ENCODE measurements at places on chromosomes 5 and 9.

GRCh38 chr5:76085243-76085579 is 2.0 kb downstream of the SV2C start:
- DNase-seq, result no peak

- no peak for DNase-seq
Measured at GRCh38 chr9:71814226-71814625, 45.9 kb upstream of the CEMIP2 start.

DNA sequence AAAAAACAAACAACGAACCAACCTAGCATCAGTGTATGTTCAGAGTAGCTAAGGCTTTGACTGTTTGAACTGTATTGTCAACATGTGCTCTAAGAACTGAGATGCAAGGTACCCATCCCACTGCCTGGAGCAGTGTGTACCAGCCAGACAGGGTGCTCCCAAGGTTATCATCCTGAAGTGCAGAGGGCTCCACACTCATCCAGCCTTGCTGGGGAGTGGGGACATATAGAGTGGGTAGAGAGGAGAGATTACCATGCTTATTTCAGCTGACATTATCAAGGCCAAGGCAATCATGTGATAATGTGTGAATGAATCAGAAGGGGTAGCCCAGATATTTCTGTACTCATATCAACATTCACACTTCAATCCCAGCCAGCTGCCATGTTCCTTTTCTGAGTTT is 68.7 kb upstream of the ZNF622 start:
- no peak for DNase-seq

GRCh38 chr5:119816055-119816454 is 186.7 kb downstream of the FAM170A start:
- DNase-seq, result no peak

DNA sequence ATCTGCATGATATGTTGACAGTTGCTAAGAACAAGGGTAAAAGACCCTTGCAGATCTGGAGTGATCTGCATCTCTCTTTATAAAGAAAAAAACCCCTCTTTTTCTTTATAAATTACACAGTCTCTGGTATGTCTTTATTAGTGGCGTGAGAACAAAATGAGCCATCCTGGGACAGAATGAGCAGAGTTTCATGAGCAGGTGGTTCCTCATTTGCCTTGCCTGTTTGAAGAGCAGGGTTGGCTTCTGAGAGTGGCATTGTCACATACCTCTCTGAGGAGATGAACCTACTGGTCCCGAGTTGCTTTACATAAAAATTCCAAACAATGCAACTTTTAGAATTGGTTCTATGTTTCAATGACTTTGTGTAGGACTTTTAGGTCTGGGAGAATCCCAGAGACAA is 94.3 kb downstream of the INSYN2B start:
- DNase-seq, result no peak

GRCh38 chr5:31937703-31938102 is 236.4 kb downstream of the GOLPH3 start:
- no peak for DNase-seq

- DNase-seq, result no peak
Measured at GRCh38 chr5:113250341-113250953, 184.3 kb downstream of the TSSK1B start.

DNA sequence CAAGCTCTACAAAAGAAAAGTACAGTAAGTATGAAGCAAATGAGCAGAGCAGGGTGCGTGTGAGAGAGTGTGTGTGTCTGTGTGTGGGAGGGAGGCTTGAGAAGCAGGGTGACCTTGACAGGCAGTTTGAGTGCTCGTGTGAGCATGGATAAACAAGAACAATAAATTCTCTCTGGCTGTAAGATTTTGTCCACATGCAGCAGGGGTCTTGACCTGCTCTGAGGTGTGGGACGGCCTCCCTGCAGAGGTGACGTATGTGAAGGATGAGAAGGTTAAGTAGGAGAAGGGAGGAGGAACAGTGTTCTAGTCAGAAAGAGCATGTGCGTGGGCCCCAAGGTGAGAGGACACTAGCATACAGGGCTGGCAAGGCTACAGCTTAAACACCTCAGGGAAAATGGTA is 49.0 kb downstream of the SPTLC1 start:
- DNase-seq, result no peak

DNA sequence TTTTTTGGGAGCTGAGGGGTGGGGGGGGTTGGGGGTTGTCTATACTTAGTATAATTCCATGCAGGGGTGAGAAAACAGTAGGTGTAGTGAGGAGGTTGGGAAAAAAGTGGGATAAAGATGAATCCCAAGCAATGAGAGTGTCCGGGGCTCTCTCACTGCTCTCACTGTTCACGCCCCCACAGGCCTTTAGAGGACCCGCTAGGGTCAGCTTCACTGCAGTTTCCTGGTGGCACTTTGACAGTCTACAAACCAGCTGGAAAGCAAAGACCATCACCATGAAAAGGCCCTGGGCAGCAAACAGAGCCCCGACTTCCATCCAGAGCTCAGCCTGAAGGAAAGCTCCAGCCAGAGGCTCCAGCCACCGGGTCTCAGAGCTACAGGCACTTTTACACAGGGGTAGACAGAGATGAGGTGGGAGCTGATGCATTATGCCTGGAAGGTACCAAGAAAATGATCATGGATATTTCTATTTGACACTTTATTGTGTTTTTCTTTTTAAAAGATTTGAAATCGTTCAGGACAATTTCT is 355.1 kb downstream of the ADAMTS6 start:
- no peak for DNase-seq

DNA sequence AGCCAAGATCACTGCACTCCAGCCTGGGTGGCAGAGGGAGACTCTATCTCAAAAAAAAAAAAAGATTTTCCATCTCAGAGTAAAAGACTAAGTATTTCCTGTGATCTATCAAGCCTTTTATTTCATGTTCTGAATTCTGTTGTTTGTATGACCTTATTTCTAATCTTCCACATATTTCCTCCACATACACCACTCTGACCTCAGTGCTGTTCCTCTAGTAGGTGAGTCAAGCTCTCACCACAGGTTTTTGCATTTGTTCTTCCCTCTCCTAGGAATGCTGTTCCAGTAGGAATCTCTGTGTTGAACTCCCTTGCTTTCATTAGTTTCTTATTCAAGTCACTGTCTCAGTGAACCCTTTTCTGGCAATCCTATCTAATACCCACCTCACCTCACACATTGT is 68.1 kb downstream of the INVS start:
- DNase-seq, result no peak

DNA sequence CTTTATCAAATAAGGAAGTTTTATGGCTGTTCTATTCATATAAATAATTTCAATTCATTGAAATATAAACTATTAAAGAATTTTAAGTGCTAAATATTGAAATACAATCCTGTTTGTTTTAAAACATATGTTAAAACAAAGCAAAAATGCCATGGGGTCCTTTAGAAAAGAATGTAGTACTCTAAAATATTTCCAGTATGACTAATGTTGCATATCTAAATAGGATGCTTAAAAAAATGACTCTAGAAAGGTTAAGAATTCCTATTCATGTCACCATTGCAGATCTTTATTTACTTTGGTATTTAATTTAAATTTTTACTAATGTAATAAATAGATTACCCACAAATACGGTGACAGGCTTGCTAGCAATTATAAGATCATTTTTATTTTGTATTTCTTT is 132.3 kb downstream of the ZNF608 start:
- no peak for DNase-seq

DNA sequence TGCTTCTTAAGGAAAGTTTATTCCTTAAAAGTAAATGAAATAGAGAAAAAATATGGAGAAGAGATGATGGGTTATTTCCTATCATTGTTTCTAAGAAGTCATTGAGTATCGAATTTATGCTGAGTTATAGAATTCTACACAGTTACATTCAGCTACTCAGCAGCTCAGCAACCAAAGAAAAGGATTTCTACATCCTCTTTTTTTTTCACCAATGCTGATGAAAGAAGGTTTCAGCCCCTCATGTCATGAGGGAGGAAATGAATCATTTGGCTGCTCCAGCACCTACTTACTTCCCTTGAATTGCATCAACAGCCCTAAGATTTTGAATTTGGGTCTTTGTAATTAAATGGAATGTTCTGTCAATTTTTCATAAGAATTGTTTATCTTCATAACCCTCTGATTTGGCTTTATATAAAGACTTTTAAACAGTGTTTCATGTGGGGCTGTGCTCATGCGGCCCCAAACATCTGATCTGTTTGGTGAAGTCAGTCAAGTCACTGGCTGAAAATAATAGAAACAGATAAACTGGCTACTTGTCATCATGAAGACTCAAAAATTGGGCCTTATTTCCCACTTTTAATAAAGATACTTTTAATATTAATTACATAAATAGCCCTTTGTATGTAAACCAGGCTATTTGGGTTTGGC is 18.5 kb upstream of the SNX2 start:
- no peak for DNase-seq

DNA sequence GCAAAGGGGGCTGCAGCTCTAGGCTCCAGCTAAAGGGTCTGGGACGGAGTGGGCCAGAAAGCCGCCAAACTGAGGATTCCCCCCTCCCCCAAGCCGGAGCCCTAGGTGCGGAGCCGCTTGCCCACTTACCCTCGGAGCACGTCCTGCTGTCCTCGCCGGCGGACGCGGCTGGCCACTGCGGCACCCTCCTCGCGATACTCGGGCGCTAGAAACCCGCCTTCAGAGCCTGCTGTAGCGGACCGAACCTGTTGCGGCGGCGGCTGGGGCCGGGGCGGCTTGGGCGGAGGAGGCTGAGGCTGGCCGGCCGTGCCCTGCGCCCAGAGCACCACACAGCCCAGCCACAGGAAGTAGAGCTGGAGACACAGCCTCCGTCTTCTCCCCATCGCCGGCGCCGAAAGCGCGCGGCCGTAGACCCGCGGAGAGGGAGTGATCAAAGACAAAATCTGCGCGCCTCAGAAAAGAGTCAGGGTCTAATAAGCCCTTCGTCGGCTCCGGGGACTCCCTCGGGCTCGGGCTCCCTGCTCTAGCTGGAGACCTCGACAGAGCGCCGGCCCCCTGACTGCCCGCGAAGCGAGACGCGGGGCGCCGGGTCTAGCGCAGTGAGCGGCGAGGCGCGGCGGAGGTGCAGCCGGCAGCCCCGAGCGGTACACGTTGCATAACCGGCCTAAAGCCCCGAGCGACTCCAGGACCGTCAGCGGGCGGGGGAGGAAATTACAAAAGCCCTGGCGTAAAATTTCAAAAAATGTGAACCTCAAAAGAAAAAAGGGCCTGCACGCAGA is 635 bp downstream of the FBN2 start:
- DNase-seq, result no peak

GRCh38 chr9:137788561-137789294 is 88.9 kb upstream of the CACNA1B start:
- no peak for DNase-seq

GRCh38 chr9:69970001-69970533 is 73.6 kb upstream of the MAMDC2 start:
- DNase-seq, result no peak

DNA sequence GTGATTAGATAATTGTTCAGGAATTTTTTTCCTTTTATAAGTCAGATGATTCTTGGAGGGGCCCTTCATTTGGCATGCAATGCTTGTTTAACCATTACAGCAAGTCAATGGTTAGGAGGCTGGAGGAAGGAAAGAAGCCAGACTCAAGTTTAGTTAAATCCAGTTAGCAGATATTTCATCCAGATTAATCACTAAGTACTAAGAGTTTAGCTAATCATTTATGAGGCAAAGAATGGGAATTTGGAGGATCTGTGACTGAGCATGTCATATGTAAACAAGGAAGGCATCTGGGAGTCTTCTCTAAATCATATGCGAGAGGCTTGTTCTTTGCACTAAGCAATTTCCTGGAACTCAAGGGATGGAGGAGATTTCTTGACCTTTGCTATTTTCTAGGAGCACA is 145.3 kb upstream of the SGCD start:
- DNase-seq, result no peak

DNA sequence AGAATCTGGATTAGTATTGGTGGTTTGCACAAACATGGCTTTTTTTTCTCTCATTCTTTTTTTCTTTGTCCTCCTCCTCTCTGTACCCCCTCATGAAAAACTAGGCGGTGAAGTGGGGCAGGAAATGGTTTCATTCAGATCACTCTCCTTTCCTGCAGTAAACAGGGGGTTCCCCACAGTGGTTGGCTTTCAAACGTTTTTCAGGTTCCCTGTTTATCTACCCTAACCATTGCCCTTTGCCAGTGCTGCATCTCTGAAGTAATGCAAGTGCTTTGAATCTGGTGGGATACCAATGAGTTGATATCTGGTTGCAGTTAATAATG is 29.8 kb downstream of the NR4A3 start:
- DNase-seq, result no peak

GRCh38 chr9:118059484-118060278 is 355.5 kb downstream of the TLR4 start:
- DNase-seq, result no peak

DNA sequence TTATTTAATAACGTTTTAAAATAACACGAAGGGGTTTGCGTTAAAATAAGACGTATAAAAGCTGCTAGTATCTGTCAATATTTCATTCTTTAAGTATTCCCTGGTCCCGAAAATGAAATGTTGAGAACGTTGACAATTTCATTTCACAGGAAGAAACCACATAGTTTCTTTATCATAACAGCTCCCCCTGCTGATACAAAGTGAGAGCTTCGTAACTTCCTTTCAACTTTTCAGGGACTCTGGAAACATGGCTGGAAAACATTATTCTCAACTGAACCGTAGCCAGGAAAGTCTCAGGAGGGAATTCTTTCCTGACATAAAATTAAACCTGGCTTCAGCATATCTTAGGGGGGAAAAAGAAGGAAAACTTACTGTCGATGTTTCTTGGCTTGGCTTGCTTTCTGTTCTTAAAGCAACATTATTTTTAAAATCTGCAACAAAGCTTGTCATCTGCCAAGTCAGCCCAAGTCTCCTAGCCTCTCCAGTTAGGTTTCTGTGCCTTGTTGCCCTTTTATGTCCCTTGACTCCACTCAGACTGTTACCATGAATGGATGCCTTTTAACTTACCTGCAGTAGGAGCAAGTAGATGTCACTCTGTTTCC is 122.9 kb upstream of the DAB2 start:
- DNase-seq, result no peak

DNA sequence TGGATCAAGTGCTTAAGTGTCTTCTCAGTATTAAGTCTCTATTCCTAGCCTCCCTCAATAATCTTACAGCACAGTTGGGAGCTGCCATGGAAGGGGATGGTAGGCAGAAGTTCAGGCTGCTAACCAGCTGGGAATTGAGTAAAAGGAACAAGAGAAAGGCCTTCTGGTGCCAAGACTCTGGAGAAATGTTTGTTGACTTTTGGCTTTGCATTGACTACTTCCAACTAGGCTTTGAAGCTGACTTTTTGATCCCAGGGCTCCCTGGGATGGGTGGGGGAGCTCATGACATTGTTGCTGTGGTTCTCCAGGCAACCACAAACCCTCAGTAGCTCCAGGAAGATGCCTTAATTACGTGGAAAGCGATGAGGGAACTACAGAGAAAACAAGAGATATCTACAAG is 85.2 kb upstream of the HTR4 start:
- DNase-seq, result no peak

DNA sequence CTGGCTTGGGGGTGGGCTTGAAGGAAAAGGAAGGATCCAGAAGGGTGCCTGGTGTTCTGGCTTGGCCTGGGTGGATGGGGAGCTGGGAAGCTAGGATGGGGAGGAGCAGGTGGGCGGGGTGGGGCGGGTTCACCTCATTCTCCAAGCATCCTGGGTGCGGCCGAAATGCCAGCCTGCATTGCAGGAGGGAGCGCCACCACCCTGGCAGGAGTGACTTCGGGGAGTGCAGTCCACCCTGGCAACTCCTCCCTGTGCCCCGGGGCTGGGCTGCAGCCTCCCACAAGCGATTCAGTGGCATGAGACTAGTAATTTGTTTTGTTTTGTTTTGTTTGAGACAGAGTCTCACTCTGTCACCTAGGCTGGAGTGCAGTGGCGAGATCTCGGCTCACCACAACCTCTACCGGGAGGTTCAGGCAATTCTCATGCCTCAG is 5.5 kb downstream of the TTC16 start:
- no peak for DNase-seq

GRCh38 chr9:114050226-114050568 is 27.9 kb downstream of the AMBP start:
- no peak for DNase-seq
